ENCODE measurements at places on chromosomes 1 and 21.
A peak's percentile ranks its signal among the peaks of the same experiment; 100 is the strongest.

GRCh38 chr21:41621513-41621912 is 113.6 kb upstream of the TMPRSS2 start:
- H3K36me3 ChIP-seq = no peaks in the 10 kb centered on the region
- H3K27ac ChIP-seq = no peak overlapping the region
- H3K4me3 ChIP-seq = peak overlapping the region; percentile 47
- DNase-seq = no peak
- H3K4me1 ChIP-seq = peaks cover 38% of the 10 kb centered on the region

GRCh38 chr21:24727803-24728440 is 879.4 kb downstream of the MRPL39 start:
- H3K4me3 ChIP-seq = no peak overlapping the region
- H3K36me3 ChIP-seq = no peaks in the 10 kb centered on the region
- no peaks in the 10 kb centered on the region for H3K4me1 ChIP-seq
- no peak overlapping the region for H3K27ac ChIP-seq
- no peak for DNase-seq

- H3K4me3 ChIP-seq = no peak overlapping the region
- peaks cover 2% of the 10 kb centered on the region for H3K27me3 ChIP-seq
Observed at GRCh38 chr1:59766227-59766855, 48.4 kb upstream of the HOOK1 start.

DNA sequence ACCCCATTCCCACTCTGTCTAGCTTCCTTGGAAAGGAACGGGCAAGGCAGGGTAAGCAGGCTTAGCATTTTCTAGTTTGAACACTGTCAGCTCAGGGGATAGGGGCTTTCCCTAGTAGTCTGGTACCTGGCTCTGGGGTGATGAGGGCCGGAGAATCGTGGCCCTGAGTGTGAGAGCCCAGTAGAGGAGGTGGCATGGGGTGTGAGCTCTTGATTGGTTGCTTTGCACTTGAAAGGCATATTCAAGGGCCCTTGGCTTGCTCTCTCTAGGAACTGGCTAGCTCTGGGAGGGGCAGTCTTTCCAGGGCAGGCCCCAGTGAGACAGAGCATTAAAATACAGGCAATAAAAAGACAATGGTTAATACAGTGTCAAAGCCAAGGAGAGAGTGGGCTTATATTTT is 10.8 kb upstream of the EXTL1 start:
- no peak overlapping the region for H3K27ac ChIP-seq
- H3K4me3 ChIP-seq = no peak overlapping the region

GRCh38 chr21:16708101-16708835 is 804.6 kb upstream of the CXADR start:
- H3K27me3 ChIP-seq = no peaks in the 10 kb centered on the region
- H3K27ac ChIP-seq = no peak overlapping the region
- no peak overlapping the region for H3K4me3 ChIP-seq
- DNase-seq = no peak
- peaks cover 35% of the 10 kb centered on the region for H3K4me1 ChIP-seq
- H3K36me3 ChIP-seq = no peaks in the 10 kb centered on the region

GRCh38 chr21:42542596-42542995 is 28.9 kb downstream of the SLC37A1 start:
- H3K4me1 ChIP-seq = no peaks in the 10 kb centered on the region
- no peak overlapping the region for H3K27ac ChIP-seq
- no peak for DNase-seq
- H3K27me3 ChIP-seq = peaks cover 4% of the 10 kb centered on the region

- H3K27me3 ChIP-seq = peaks cover 6% of the 10 kb centered on the region
- peak overlapping the region; percentile 35 for H3K27ac ChIP-seq
- no peak for DNase-seq
- H3K36me3 ChIP-seq = peaks cover 81% of the 10 kb centered on the region
Observed at GRCh38 chr21:34821717-34822116, 152.9 kb downstream of the CLIC6 start.

DNA sequence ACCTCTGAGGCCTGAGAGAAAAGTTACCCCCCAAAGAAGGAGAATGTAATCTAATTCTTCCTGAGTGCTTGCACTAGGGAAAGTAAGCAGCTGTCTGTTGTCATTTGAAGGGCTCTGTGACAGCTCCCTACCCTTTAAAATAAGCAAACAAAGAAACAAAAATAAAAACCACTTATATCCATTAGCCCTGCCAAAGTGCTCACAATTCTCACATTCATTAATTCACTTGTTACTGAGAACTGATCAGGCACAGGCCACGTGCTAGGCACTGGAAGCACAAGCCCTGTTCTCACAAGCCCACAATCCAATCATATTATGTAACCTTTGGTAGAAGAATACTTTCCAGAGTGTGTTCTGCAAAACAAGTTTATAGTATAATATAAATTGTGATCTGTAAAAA is 199.4 kb downstream of the ZC3H11B start:
- peak overlapping the region; percentile 49 for H3K27ac ChIP-seq
- peaks cover 1% of the 10 kb centered on the region for H3K27me3 ChIP-seq
- peaks cover 18% of the 10 kb centered on the region for H3K4me1 ChIP-seq
- H3K36me3 ChIP-seq = no peaks in the 10 kb centered on the region

DNA sequence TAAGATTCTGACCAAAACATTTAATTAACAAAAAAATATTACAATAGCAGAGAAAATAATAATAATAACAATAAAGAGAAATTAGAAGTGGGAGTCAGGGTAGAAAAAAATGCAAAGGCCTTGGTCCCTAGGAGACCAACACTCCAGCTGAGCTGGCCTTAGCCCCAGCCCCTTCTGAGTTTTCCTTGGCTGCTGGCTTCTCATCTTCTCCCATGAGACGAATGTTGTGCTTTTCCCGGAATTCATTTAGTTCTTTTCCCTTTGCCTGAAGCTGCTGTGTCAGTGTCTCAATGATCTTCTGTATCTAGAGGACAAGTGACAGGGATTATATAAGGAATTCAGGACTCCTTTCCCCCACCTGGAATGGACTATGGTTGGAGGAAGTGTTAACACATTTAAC is 2.4 kb downstream of the KLHDC9 start:
- H3K4me1 ChIP-seq = peaks cover 29% of the 10 kb centered on the region
- H3K27me3 ChIP-seq = peaks cover 11% of the 10 kb centered on the region
- peaks cover 5% of the 10 kb centered on the region for H3K36me3 ChIP-seq

DNA sequence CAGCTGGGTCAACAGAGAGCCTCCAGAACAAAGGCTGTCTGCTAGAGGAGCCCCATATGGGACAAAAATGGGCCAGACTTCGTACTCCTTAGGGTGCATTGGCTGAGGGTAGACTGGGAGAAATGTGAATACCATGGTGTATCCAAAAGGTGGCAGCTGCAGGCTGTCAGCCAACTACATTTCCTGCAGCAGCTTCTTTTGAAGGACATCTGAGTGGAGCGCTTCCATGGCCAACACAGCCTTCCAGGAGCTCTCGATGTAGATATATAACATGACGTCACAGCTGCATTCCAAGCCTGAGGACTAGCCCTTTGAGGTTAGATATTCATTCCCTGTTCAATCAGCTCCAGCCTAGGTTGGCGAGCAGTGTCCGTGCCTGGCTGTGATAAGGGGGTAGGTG is 107.7 kb downstream of the MAB21L3 start:
- H3K27me3 ChIP-seq = peaks cover 18% of the 10 kb centered on the region
- no peaks in the 10 kb centered on the region for H3K36me3 ChIP-seq
- H3K4me1 ChIP-seq = no peaks in the 10 kb centered on the region
- H3K4me3 ChIP-seq = no peak overlapping the region
- DNase-seq = no peak

- H3K27me3 ChIP-seq = no peaks in the 10 kb centered on the region
- peaks cover 45% of the 10 kb centered on the region for H3K4me1 ChIP-seq
- DNase-seq = peak; percentile 80
- peak overlapping the region; percentile 70 for H3K4me3 ChIP-seq
- H3K27ac ChIP-seq = peak overlapping the region; percentile 90
- peaks cover 5% of the 10 kb centered on the region for H3K36me3 ChIP-seq
Observed at GRCh38 chr1:8712413-8713231, 104.8 kb downstream of the RERE start.

DNA sequence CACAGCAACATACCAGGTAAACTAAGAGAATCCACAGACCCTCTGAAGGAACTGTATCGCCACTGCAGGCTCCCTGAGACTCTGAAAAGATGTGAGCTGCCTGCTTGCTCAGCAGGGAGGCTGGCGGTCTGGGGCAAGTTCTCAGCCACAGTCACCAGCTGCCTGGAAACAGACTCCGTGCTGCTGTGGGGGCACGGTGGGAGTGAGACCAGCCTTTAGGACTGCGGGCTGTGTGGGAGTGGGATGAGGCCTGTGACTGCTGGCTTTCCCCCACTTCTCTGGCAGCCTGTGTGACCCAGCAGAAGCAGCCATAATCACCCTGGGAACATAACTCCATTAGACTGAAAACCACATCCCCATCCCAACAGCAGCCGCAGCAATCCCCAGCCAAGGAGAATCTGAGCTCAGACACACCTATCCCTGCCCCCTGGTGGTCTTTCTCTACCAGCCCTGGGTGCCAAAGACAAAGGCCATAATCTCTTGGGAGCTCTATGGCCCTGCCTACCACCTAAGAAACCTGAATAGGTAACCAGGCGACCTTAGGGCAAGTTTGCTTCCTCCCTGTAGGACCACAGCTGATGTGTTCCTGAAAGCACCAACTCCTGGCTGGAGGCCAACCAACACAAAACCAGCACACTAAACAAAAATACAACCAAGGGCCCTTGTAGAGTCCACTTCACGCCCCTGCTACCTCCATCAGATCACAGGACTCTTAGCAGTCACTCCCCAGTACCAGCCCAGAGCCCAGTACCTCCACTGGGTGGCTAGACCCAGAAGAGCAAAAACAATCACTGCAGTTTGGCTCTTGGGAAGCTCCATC is 151.5 kb downstream of the SMYD3 start:
- no peak for DNase-seq
- no peak overlapping the region for H3K4me3 ChIP-seq
- no peak overlapping the region for H3K27ac ChIP-seq
- peaks cover 20% of the 10 kb centered on the region for H3K4me1 ChIP-seq
- no peaks in the 10 kb centered on the region for H3K27me3 ChIP-seq

- peak overlapping the region; percentile 46 for H3K27ac ChIP-seq
- DNase-seq = peak; percentile 49
- H3K4me3 ChIP-seq = no peak overlapping the region
- H3K27me3 ChIP-seq = no peaks in the 10 kb centered on the region
- H3K36me3 ChIP-seq = peaks cover 23% of the 10 kb centered on the region
Observed at GRCh38 chr21:40809673-40810197, 37.2 kb downstream of the DSCAM start.

DNA sequence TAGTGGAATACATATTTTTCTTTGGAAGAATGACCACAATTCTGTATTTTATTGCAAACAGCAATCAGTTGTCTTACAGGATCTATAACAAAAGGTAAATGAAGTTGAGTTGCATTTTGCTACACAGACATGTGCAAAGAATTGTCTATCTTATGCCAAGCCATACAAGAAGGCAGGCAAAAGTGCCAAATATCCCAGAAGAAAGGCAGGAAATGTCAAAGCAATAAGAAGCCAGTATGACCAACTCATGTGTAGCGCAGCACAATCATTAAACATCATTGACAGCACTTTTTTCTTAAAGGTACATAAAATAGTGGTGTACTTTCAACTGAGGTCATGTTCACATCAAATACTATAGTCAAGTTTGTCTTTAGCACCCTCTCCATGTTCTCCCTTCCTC is 42.7 kb downstream of the NIBAN1 start:
- no peak overlapping the region for H3K4me3 ChIP-seq
- H3K27ac ChIP-seq = no peak overlapping the region
- no peaks in the 10 kb centered on the region for H3K27me3 ChIP-seq
- H3K36me3 ChIP-seq = peaks cover 16% of the 10 kb centered on the region
- peaks cover 10% of the 10 kb centered on the region for H3K4me1 ChIP-seq

DNA sequence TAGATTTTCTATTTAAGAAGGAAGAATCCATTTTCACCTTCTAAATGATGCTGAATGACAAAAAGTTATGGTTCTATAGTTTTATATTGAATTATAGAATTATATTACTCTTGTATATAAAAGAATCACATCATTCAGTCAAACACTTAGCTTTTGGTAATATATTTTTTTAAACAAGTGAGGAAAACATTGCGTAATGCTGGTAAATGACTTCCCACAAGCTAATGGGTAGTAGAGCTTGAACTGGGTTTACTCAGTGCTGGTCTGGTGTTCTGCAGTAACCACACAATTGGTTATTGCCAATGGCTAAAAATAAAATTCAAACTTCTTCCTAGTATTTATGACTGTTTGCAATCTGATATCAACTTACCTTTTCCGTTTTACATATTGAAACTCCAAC is 10.6 kb upstream of the GIPC2 start:
- no peak overlapping the region for H3K27ac ChIP-seq
- H3K36me3 ChIP-seq = no peaks in the 10 kb centered on the region
- no peak for DNase-seq
- H3K4me3 ChIP-seq = no peak overlapping the region

DNA sequence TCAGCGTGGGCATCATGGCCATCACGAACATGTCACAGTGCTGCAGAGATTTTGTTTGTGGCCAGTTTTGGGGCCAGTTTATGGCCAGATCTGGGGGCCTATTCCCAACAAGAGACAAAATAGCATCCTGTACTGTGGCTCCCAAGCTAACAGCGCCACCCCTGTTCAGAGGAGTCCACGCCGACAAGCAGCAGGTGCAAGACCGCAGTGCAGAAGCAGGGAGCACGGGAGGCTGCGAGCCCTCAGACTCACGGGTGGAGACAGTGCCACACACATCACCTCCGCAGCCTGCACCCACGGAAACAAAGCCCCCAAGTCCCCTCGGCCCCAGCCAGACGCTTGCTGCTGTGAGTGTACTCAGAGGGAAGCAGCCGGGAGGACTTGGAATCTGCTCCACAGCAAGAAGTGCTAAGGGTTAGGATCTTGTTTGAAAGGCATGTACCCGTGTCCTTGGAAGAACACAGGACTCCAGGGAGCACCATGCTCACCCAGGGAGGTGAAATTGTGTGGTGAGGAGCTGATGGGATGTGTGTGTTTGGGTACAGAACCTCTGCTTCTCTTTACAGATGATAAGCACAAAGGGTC is 7.1 kb downstream of the TCP10L start:
- H3K4me3 ChIP-seq = no peak overlapping the region
- no peak overlapping the region for H3K27ac ChIP-seq
- no peak for DNase-seq
- peaks cover 38% of the 10 kb centered on the region for H3K27me3 ChIP-seq
- no peaks in the 10 kb centered on the region for H3K36me3 ChIP-seq

DNA sequence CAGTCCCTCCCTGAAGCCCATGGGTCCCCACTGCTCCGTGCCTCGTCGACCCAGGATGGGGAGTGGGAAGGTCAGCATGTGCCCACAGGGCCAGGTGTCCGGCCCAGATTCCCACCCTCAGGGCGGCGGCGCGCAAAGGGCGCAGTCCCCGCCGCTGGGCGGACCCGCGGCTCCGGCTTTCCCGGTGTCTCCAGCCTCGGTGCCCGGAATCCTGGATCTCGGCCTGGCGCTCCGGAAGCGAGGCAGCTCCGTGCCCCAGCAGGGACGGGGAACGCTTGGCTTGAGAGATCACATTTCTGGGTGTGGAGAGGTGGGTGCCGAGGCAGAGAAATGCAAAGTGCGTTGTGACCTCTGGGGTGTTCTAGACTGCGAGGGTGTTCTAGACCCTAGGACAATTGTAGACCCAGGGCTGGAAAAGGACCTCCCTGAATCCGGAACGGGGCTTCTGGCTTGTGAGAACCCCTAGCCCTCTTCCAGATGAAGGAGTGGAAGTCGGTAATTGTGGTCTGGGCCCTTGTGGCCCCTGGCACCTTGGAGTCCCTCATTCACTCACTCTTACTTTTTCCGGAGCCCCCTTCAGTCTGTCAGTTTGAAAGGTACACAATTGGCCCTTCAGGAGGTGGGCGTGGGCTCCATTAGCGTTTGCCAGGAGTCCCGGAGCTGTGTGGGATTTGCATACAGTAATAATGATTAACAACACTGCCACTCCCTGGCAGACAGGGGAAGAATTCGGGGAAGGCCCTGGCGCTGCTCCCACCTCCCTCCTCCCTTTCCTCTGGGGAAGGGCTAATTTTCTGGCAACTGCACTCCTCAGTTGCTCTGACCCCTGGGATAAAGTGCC is 1.6 kb upstream of the KCND3 start:
- H3K27me3 ChIP-seq = peaks cover 55% of the 10 kb centered on the region
- H3K4me3 ChIP-seq = peak overlapping the region; percentile 51
- no peaks in the 10 kb centered on the region for H3K36me3 ChIP-seq
- no peak overlapping the region for H3K27ac ChIP-seq

Measured in HFFc6 (cell line).